CD8-positive, alpha-beta memory T cell (primary cell): ENCODE measurements at places on chromosomes 1 and 21.

GRCh38 chr1:207691841-207692240 lies 46.9 kb downstream of the CR1L start:
- H3K4me1 ChIP-seq, result no peaks in the 10 kb centered on the region
- H3K36me3 ChIP-seq, result no peaks in the 10 kb centered on the region
- no peak overlapping the region for H3K27ac ChIP-seq
- no peaks in the 10 kb centered on the region for H3K27me3 ChIP-seq
- no peak overlapping the region for H3K4me3 ChIP-seq

- H3K36me3 ChIP-seq, result no peaks in the 10 kb centered on the region
- DNase-seq, result no peak
- H3K27ac ChIP-seq, result no peak overlapping the region
- H3K4me1 ChIP-seq, result peaks cover 15% of the 10 kb centered on the region
These were observed 36.1 kb downstream of the RUNX3 start for GRCh38 chr1:24894002-24894401.

- H3K27me3 ChIP-seq, result no peaks in the 10 kb centered on the region
- DNase-seq, result no peak
- no peaks in the 10 kb centered on the region for H3K36me3 ChIP-seq
- H3K4me1 ChIP-seq, result no peaks in the 10 kb centered on the region
- no peak overlapping the region for H3K4me3 ChIP-seq
- H3K27ac ChIP-seq, result no peak overlapping the region
These were observed 13.1 kb upstream of the PRRC2C start for GRCh38 chr1:171472183-171472647.

DNA sequence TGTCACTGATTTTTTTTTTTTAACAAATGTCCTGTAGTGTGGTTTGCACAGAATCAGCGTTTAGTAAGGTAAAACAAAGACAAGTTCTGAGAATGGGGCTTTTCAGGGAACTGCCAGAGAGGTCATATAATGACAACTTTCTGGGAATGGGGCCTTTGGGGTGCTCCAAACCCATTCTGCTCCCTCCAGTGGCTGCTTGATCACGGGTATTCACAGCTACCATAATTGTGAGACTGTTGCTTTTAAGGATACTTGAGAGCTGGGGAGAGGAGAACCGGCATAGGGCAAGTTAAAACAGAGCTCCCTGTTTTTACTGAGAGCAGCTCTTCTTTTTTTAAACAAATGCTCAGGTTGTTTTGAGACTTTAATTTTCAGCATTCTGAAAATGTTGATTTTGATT lies 48.2 kb downstream of the CYP2J2 start:
- no peak overlapping the region for H3K4me3 ChIP-seq
- no peaks in the 10 kb centered on the region for H3K27me3 ChIP-seq
- DNase-seq, result no peak
- H3K4me1 ChIP-seq, result no peaks in the 10 kb centered on the region
- no peak overlapping the region for H3K27ac ChIP-seq

- H3K27ac ChIP-seq, result no peak overlapping the region
- H3K36me3 ChIP-seq, result no peaks in the 10 kb centered on the region
- H3K4me3 ChIP-seq, result no peak overlapping the region
- no peaks in the 10 kb centered on the region for H3K27me3 ChIP-seq
- H3K4me1 ChIP-seq, result no peaks in the 10 kb centered on the region
- no peak for DNase-seq
These were observed 39.5 kb upstream of the BCAR3 start for GRCh38 chr1:93720956-93721626.

- H3K27ac ChIP-seq, result no peak overlapping the region
- no peaks in the 10 kb centered on the region for H3K4me1 ChIP-seq
- H3K4me3 ChIP-seq, result no peak overlapping the region
- DNase-seq, result no peak
- no peaks in the 10 kb centered on the region for H3K36me3 ChIP-seq
These were observed 575.5 kb downstream of the PTPRU start for GRCh38 chr1:29811727-29812407.

DNA sequence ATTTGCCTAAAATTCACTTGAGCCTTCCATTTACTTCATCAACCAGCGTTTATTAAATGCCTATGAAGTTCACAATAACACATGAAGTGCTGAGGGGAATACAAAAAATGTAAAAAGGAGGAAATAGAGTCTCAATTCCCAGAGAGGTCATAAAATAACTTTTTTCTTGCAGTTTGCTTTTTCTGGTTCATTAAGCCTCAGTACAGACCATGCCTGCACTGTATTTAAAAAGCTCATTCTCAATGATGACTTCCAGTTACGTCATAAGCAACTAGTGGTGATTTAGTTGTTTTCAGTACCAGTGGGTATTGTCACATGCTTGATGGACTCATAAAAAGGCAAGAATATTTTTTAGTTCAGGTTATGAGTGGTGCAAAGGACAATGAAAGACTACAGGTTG lies 160.1 kb upstream of the UBE2U start:
- H3K27me3 ChIP-seq, result no peaks in the 10 kb centered on the region
- H3K4me1 ChIP-seq, result no peaks in the 10 kb centered on the region
- H3K36me3 ChIP-seq, result no peaks in the 10 kb centered on the region
- no peak for DNase-seq
- H3K27ac ChIP-seq, result no peak overlapping the region

DNA sequence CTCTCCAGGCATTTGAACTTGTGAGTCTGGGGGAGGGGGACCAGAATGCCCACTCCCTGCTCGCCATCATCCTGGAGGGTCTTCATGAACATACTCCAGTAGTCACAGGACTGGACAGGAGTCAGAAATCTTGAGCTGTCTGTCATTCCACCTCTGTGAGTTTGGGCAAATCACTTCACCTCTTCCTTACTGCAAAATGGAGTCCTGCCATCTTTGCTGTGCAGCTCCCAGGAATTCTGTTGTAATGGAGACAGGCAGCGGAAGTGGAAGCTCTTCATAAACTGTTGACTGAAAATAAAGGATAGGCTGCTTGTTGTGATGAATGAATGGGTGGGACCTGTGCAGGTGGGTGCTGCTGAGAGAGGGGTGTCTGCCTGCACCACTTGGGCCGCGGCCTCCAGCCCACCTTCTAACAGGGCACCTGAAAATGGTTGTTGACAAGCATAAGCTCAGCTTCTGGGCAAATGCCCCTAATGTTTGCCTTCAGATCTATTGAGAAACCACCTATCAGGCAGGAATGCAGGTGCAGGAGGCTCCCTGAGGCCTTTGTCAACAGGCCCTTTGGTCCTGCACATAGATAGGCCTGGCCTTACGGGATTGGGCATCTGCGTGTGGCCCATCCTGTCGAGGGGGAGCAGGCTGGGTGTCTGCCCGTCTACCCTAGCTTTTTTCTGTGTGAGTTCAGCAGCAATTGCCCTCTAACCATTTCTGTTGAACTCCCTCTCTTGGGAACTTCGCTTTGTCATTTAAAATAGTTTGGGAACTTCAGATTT lies 321.0 kb downstream of the RPS6KC1 start:
- no peak overlapping the region for H3K27ac ChIP-seq
- DNase-seq, result no peak
- no peaks in the 10 kb centered on the region for H3K36me3 ChIP-seq
- no peaks in the 10 kb centered on the region for H3K4me1 ChIP-seq
- no peaks in the 10 kb centered on the region for H3K27me3 ChIP-seq
- no peak overlapping the region for H3K4me3 ChIP-seq

- H3K27me3 ChIP-seq, result peaks cover 60% of the 10 kb centered on the region
- no peak for DNase-seq
- no peaks in the 10 kb centered on the region for H3K36me3 ChIP-seq
- H3K4me3 ChIP-seq, result no peak overlapping the region
- H3K27ac ChIP-seq, result no peak overlapping the region
These were observed 13.1 kb downstream of the NR5A2 start for GRCh38 chr1:200040481-200041138.

GRCh38 chr21:46039891-46040660 lies 57.8 kb upstream of the COL6A2 start:
- DNase-seq, result no peak
- no peaks in the 10 kb centered on the region for H3K27me3 ChIP-seq
- no peak overlapping the region for H3K4me3 ChIP-seq
- no peak overlapping the region for H3K27ac ChIP-seq
- no peaks in the 10 kb centered on the region for H3K36me3 ChIP-seq

GRCh38 chr1:2784854-2785630 lies 16.5 kb downstream of the TTC34 start:
- no peaks in the 10 kb centered on the region for H3K4me1 ChIP-seq
- H3K4me3 ChIP-seq, result no peak overlapping the region
- H3K27me3 ChIP-seq, result peaks cover 6% of the 10 kb centered on the region
- DNase-seq, result no peak
- no peaks in the 10 kb centered on the region for H3K36me3 ChIP-seq
- H3K27ac ChIP-seq, result no peak overlapping the region

DNA sequence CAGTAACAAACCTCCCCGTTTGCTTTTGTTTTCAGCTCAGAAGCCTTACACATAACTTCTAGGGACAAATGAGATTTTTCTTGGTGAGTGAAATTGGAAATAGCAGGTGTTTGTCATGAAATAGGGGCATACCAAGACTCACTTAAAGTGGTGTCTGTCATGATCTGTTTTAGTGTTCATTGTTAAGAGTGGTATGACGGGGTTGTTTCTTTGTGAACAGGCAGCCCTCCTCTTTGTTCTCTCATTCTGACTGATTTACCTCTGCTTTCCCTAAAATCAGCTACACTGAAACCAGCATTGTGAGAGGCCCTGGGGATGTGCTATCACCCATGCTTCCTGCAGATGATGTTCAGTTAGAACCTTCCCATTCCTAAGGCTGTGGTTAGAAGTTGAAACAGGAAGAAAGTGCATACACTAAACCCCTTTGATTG lies 2.5 kb upstream of the ERO1B start:
- DNase-seq, result no peak
- H3K4me3 ChIP-seq, result no peak overlapping the region
- H3K27ac ChIP-seq, result no peak overlapping the region

DNA sequence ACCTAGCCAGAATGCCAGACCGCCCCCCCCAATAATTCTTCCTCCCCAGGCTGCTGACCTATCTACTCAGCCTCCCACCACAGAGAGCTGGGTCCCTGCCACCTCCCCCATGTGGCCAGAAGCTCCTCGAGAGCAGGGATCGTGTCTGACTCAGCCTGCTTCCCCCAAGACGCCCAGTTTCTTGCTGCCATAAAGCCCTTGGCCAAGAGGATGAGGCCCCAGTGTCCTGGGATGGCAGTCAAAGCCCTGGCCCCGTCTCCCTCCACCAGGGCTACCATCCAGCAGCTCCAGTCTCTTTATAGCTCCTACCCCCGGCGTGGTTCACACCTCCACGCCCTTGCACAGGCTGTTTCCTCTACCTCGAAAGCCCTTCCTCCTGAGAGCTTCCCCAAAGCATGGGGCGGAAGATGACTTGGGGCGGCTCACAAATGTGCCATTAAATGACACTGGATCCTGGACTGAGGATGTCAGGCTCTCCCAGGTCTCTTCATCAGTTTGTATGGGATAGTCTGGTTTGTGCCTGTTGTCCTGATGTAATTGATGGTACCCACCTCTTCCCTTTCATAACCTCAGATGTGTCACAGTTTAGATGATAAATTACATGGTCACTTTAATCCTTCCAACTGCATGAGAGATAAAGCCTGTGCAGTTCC lies 13.2 kb downstream of the ADGRB2 start:
- no peak for DNase-seq
- no peaks in the 10 kb centered on the region for H3K36me3 ChIP-seq
- H3K27ac ChIP-seq, result no peak overlapping the region
- H3K4me1 ChIP-seq, result peaks cover 36% of the 10 kb centered on the region
- no peaks in the 10 kb centered on the region for H3K27me3 ChIP-seq
- H3K4me3 ChIP-seq, result no peak overlapping the region

DNA sequence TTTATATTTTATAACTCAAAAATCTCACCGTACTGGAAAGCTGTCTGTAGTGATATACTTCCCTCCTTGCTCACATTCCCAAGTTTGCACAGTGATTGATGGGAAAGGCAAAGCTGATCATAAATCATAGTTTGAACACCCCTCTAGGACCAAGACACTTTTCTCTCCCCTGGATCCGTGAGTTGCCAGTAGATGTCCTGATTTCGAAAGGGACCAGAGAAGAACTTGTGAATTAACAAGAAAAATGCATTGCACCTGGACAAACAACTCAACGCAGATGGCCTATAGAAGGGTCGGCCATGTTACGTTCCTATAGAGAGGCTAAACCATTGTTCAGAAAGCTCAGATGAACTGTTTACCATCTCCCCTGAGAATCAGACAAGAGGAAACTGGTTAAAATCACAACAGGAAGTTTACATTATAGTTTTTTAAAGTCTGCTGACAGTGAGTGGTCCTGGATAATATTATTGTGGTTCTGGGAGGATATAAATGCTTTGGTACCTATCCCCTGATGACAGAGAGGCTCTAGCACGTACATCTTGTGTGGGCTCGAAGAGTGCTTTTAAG lies 124.0 kb upstream of the SLC45A1 start:
- no peaks in the 10 kb centered on the region for H3K36me3 ChIP-seq
- no peaks in the 10 kb centered on the region for H3K27me3 ChIP-seq
- peaks cover 5% of the 10 kb centered on the region for H3K4me1 ChIP-seq
- no peak for DNase-seq
- H3K27ac ChIP-seq, result no peak overlapping the region
- H3K4me3 ChIP-seq, result no peak overlapping the region

DNA sequence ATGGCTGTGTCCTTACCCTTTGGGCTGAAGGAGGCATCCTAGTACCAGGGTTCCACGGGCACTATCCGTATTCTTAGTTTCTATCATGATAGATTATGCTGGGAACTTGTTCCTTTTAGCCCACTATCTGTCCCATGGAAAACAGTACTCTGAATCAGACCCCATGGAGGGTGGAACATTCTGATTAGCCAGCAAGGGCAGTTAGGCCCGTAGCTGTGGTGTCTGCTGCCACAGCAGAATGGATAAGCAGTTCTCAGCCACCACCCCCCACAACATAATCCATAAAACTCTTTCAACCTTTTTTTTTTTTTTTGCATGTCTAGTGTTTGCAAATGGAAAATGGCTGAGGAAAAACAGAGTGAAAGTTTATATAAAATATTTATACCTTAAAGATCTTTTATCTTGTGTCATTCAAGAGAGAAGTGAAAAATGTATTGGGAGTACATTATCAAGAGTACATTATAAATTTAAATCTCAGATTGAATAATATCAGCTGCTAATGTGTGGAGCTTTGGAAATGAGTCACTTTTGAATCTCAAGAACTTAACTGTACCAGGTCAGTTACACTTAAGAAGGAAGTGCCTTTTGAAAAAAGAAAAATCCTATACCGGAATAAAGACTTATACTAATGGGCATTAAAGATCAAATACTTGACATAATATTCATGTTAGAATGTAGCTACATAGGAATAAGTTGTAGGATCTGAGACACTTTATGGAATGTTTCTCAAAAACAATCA lies 80.3 kb downstream of the NFIA start:
- no peak for DNase-seq
- H3K4me1 ChIP-seq, result peaks cover 3% of the 10 kb centered on the region
- H3K27ac ChIP-seq, result no peak overlapping the region
- no peaks in the 10 kb centered on the region for H3K36me3 ChIP-seq
- no peaks in the 10 kb centered on the region for H3K27me3 ChIP-seq
- H3K4me3 ChIP-seq, result no peak overlapping the region

- H3K36me3 ChIP-seq, result no peaks in the 10 kb centered on the region
- H3K27me3 ChIP-seq, result no peaks in the 10 kb centered on the region
- H3K4me1 ChIP-seq, result no peaks in the 10 kb centered on the region
- no peak overlapping the region for H3K4me3 ChIP-seq
- no peak for DNase-seq
These were observed 38.3 kb upstream of the F3 start for GRCh38 chr1:94579876-94580294.
